ENCODE measurements at places on chromosomes 1 and 21.

DNA sequence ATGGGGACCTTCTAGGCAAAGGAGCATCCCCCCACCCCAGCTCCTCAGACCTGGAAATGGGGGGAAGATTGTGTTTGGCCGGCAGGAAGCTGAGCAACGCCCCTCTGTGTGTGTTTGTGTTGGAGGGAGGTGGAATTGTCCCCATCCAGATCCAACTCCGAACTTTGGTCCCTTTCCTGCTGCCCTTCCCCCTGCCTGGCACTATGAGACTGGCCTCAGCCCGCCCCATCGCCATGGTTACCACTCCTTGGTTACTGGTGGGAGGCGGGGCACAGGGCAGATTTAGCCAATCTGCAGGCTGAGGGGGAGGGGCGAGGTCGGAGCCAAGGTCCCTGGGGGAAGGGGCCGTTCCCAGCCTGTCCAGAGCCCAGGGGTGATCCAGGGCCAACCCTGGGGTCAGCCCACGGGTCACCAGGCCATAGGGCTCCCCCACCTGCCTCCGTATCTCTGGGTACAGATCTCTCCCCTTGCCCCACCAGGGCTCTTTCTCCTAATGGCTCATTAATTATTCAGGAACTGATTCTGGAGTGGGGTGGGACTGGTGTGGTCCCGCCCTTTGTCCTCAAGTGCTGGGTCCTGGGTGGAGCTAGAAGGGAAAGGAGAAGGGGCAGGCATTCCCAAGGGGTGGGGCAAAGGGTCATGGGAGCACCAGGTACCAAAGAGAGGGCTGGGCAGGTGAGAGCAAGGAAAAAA is 15.2 kb downstream of the PTPRF start:
- DNase-seq, result peak; percentile 27

GRCh38 chr1:17791055-17791390 is 35.9 kb downstream of the ACTL8 start:
- DNase-seq, result no peak

DNA sequence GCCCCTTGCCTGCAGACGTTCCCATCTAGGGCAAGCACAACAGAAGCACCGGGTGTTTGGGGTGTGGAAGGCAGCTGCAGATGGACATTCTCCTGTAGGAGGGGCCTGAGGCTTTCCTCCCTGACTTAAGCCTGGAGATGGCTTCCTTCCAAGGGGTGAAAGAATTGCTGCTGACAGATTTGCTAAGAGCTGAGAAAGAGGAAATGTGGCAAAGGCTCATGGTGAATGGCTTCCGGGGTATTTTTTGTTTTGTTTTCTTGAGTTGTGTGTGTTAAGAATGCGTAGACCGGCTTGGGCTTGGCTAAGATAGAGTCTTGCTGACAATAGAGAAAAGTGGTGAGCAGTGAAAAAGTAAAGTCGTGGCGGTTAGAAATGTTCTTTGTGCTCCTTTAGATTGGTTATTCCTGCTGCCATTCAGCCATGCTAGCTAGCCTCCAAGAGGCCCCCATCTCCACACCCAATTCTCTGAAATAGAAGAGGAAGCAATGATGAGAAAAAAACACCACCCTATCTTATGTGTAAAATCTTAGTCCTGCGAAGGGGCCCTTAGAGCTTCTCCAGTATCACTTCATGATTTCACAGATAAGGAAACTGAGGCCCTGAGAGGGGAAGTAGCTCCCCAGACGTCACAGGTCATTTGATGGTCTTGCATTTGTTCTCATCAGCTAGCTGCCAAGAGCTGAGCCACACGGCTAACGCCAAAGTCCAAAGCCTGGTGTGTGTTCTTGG is 36.9 kb downstream of the EIF2D start:
- no peak for DNase-seq

GRCh38 chr1:31791131-31791858 is 24.5 kb downstream of the SPOCD1 start:
- DNase-seq, result no peak

GRCh38 chr1:10724511-10724910 is 71.9 kb downstream of the CASZ1 start:
- DNase-seq, result no peak

- DNase-seq, result no peak
Measured at GRCh38 chr21:42282021-42282420, 33.2 kb downstream of the TFF3 start.

DNA sequence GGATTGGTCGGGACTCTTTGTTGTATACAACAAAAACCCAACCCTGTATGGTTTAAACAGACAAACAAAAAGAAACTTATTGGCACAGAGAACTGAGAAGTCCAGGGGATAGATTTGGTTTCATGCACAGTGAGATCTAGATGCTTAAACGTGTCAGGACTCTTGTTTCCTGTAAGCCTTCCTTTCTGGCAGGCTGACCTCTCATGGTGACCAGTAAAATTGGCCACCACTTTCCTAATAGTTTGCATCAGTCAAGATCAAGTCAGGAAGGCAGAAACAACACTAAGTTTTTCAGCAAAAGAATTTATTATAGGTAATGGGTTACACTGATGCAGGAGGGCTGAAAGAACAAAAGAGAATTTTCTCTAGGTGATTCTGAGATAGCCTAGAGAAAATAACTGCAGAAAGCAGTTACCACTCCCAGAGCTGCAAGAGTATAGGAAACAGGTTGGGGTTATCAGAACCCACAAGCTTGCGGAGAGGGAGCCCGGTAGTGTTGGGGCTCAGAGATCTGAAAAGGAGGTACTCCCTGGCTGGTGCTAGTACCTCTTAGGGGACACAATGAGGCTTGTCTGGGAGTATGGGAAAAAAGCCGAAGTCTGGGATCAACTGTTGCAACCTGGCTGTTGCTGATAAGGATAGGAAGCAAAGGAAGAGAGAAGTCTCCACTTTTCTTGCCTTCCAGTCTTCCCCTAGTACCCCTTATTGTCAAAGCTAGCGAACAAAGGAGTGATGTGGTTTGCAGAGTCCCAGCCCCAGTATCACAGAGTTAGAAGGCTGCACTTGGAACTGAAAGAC is 21.4 kb downstream of the CITED4 start:
- peak; percentile 24 for DNase-seq

DNA sequence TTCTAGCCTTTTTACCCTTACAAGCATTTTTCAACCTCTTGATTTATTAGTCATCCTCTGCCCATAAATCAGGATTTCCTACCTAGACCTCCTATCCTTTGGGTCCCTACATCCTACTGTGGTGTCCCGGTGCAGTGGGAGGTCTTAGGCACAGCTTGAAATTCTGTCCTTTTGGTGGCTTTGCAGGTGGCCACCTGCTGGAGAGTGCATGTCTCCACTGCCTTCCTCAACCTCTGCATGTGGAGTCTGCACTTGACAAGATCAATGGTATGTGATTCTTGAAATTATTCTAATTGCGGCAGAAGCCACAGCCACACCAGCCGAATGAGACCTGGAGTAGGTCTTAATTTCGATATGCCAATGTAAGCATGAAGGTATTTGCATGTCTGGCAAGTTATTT is 11.4 kb upstream of the KCNA3 start:
- no peak for DNase-seq

DNA sequence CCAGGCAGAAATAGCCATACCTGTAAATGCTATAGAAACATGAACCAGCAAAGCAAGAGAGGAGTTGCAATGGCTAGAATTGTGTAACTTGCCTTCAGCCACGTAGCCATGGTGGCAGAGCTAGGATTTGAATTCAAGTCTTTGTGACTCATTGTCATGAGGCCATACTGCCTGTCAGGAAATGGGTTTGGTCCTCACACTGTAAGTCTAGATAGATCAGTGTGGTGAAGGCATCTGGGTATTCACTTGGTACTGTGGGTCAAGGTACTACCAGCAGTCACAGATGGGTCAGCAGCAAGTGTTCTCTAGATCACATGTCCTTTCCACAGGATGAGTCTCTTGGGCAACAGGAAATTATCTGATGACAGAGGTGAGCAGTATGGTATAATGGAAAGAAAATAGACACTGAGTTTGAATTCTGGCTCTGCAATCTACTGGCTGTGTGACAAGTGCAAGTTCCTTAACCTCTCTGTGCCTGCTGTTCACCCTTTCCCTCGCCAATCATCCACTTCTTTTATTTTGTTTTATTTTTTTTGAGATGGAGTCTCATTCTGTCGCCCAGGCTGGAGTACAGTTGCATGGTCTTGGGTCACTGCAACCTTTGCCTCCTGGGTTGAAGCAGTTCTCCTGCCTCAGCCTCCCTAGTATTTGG is 36.9 kb downstream of the FGGY start:
- DNase-seq, result no peak

DNA sequence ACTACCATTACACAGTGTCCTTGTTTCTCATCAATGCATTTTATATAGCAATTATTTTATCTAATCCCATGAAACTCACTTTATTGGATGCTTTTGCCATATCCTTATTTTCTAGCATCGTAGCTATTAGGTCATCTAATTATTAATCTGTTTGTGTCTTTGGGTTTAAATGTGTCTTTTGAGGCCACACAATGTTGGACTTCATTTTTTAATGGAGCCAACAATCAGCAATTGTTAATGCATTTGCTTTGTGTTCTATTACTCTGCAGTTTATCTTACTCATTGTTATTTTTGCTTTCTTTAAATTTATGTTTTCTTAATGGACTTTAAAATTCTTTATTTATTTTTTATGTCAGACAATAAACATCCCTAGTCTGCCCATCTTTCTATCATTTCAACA is 1.8 kb upstream of the HSD11B1 start:
- no peak for DNase-seq

- DNase-seq, result no peak
Measured at GRCh38 chr1:183180634-183181056, 5.4 kb upstream of the LAMC2 start.

DNA sequence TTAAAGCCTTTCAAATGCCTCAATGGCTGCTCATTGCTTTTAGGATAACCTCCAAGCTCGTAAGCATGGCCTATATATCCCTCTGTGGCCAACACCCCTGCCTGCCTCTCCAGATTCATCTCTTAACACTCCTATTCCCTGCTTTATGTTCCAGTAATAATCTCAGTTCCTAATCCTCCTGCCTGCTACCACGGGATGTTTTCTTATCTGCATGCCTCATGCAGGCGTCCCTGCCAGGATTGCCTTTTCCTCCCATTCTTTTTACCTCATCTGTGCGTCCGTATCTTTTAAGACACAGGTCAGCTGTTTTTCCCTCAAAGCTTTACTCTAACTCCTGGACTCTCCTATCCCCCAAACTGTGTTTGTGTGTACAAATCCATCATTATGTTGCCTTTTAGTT is 36.1 kb downstream of the ZBTB40 start:
- no peak for DNase-seq

DNA sequence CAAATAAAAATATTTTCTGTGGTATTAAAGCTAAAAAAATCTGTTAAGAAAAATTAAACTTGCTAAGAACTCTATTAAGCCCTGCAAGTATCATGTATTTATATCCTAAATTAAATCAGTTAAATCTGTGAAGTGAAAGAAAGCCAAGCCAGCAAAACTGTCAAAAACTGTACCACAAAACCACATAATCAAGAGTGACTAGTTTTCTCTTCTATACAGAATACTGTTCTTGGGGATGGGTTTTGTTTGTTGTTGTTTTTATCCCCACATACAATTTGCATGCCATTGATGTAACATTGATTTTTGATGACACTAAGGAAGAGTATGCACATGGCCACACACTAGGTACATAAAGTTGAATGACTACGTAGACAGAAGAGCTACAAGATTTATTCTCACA is 20.4 kb downstream of the DPH5 start:
- DNase-seq, result no peak

DNA sequence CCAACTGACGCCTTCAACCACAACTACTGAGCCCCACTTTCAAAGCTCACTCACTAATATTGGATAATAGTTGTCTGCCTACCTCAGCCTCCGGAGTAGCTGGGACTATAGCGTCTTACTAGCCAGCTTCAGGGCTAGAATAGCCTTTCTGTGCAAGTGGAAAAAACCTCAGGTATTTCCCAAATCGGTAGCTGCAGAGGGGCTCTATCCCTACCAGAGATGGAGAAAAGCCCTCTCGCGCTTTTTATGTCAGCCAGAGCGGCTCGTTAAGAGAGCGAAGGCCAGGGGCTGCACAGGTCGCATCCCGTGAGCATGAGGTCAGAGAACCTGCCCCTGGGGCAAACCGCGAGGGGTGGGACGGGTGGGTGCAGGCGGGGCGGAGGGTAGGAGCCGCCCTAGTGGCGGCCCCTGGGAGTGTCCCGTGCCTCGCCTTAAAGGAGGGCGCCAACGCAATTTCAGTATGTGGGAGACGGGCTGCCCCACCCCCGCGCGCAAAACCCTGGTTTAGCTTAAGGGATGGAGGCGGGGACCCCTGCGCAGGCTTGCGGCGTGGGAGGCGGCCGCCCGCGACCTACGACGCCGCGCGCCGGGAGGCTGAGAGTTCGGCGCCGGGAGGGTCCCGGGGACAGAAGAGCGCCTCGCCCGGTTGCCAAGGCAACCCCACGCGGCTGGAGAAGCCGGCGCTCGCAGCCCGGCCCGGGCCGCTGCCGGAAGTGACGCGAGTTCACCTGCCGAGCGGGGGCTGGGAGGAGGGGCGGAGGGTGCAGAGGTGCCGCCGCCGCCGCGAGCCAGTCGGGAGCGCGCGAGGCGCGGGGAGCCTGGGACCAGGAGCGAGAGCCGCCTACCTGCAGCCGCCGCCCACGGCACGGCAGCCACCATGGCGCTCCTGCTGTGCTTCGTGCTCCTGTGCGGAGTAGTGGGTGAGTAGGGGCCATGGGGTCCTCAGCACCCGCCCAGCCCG is at the start of gene CXADR:
Gene CXADR, plus strand, starts transcription at position 791 of the 961 bp plus-strand sequence. Its CDS starts 87 bp downstream, at position 878.
- DNase-seq, result peak; percentile 20

DNA sequence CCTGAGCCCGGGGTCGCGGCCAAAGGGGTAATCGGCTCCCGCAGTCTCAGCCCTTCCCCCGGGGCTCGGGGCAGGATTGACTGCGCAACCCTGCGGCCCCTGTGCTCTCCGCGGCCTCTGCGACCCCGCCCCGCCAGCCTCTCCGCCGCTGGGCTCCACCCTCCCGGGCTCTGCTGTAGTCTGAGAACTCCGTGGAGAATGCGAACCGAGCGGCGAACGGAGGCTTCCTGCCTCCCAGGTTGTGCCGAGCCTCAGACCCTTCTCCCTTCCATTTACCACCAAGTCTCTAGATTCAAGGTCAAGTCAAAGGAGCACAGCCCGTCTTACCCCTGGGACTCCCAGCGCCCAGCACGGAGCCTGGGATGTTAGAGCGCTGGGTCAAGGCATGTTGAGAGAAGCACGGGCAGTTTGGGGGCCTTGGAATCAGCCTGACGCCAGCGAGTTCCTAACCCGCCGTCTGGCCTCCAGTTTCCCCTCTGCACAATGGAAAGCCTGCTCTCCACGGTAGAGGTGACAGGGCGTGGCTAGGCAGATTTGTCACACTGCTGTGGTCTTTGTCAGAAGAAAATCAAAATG is 3.0 kb downstream of the ATP2B4 start:
- no peak for DNase-seq

GRCh38 chr1:241299347-241299746 is 57.7 kb downstream of the RGS7 start:
- no peak for DNase-seq

DNA sequence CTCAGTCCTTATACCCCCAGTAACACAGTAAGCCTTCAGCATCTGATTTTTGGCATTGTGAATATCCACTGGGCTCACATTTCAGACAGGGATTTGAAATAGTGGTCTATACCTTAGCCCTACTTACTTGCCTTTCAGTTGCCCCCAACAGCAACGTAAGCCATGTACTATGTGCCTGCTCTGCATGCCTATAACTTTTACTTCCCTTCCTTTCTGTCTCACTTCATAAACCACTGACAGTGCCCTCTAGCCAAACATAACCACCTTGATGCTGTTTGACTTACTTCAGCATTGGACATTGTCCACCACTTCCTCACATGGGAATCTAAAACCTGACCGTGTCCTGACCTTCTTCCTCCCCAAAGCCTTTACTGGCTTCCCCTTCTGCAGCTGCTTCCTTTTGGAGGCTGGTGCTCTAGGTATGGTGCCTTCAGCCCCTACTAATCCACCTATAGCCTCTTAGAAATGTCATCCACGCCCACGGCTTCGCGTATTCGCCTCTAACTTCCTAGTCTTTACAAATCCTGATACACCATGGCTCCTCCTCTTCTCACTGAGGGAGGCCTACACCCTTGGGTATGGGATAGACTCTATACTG is 3.6 kb upstream of the ZNF672 start:
- DNase-seq, result no peak
